D721Med (cell line): ENCODE measurements at places on chromosomes 2 and 18.

DNA sequence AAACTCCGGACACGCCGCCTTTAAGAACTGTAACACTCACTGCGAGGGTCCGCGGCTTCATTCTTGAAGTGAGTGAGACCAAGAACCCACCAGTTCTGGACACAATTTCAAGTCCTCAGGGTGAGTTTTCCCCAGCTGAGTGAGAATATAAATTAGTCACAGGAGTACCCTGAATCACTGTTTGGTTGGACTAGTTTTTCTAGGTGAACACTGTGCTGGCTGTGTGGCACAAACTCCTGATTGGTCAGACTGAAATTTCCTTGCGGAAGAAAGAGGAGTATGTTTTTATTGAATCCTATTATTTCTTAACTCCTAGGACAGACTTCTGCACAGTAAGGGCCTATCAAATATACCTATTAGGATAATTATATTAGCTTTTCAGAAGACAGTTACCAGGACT lies 288.1 kb upstream of the UBE2E3 start:
- DNase-seq: no peak

- no peak for DNase-seq
These were observed 28.0 kb downstream of the INO80C start for GRCh38 chr18:35469725-35470124.

DNA sequence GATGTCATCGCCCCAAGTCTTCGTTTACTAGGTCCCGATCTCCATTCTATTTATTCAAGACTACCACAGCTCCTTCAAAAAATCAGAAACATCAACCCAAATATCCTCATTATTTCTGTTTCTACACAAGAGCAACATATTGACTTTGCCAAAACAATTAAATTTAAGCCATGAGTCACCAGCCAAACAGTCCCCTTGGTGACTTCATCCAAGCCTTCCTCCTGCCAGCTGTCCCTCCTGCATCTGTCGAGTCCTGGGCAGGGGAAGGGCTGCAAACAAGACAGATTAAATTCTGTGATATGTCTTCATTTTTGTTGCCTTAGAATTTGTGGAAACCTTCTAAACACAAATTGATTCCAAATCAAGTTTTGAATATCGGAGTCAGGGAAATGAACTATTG lies 110.3 kb downstream of the SP3 start:
- no peak for DNase-seq

GRCh38 chr2:215882689-215883088 lies 130.7 kb downstream of the MREG start:
- no peak for DNase-seq

DNA sequence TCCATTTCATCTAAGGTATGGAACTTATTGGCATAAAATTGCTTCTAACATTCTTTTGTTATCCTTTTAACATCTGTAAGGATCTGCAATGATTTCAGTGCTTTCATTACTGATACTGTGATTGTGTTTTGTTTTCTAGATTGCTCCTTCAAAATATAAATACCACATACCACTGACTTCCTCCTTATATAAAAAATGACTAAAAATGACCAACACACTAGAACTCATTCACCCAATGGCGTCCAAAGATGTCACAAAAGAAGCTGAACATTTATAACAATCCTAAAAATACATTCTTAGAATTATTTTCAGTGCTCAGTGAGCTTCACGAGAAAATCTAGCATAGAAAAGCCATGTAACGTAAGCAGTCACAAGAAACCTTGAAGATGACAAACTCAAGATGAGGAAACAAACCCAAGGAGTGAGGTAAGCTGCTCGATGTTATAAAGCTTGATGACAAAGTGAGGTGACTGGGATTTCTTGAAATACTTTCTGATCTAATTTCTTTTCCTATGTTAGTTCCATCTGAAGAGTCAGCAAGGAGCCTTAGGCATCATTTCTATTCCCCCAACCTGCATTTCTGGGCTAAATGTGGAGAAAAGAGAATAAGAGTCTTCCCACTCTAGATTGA lies 42.6 kb downstream of the PNO1 start:
- no peak for DNase-seq

DNA sequence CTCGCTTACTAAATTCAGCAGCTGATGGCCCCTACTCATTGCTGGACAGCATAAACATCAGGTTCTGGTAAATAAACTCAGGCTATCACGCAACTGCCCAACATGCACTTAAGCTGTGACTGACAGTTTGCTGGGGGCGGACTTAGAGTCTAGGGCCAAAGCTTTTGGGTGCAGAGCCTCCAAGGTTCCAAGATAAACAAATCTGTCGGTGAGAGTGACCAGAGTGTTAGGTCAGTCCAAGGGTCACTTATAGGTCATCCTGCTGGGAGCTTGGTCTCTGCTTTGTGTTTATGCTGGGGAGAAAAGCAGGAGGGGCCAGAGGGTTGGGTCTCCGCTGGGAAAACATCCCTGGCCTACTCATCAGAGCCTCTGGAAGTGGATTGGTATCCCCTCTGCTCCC lies 188.6 kb upstream of the GATA6 start:
- DNase-seq: no peak

- DNase-seq: no peak
These were observed 35.8 kb downstream of the MTCL1 start for GRCh38 chr18:8741117-8741516.

DNA sequence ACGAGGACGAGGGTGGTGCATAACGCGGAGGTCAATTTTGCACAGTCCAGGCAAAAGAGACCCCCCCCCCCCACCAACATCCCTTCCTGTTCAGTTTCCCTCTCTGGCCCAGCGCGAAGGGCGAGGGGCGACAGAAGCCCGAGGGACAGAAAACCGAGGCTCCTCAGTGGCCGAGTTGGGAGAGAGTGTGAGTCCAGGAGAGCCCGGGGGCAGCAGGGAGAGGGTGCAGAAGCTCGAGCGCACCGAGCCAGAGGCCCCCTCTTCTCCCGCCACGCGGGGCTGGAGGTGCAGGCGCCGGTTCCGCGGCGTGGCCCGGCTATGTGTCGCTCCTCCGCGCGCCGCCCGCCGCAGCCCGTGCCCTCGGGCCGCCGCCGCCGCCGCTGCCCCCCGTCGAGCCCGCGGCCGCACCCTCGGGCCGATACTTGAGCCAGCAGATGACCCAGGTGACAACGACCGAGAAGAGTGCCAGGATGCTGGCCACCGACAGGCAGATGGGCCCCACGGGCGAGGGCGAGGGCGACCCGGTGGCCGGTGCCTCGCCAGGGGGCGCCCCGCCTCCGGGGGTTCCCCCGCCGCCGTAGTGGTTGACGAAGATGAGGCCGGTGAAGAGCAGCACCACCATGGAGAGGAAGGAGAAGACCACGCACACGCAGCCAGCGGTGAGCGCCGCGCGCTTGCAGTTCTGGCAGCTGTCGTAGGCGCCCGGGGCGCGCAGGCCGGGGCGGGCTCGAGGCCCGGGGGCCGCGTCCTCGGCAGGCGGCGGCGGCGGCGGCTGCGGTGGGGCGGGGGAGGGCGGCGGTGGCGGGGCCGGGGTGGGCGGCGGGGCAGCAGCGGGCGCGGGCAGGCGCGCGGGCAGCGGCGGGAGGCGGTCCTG lies 20.2 kb upstream of the PAX3 start:
- no peak for DNase-seq

DNA sequence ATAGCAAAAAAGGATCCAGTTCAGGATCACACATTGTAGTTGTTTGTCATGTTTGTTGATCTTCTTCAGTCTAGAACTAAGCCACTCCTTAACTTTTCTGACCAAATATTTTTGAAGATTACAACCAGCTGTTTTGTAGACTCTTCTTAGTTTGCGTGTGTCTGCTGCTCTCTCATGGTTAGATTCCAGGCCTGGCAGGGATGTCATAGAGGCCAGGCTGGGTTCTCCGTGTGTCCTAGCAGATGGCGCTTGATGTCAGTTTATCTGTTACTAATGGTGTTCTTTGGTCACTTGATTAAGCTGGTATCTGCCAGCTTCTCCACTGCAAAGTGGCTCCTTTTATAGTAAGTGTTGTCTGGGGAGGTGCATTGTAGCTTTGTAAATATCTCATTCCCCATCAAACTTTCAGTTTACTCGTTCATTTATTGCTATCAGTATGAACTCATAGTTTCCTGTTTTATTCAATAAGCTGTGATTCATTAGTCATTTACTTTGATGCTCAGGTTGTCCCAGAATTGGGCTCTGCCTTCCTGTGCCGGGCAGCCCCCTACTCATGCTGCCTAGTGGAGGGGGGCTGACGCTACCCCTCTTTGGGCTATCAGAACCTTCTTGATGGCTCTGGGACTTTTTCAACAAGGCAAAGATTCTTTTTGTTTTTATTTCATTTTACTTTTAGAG lies 42.1 kb downstream of the GRHL1 start:
- DNase-seq: no peak

GRCh38 chr2:234951664-234952269 lies at the start of gene SH3BP4:
TSS of gene SH3BP4 (plus strand) at chr2:234952017. CDS start at chr2:235035003, 82,986 bp downstream.
- DNase-seq: peak; percentile 71

DNA sequence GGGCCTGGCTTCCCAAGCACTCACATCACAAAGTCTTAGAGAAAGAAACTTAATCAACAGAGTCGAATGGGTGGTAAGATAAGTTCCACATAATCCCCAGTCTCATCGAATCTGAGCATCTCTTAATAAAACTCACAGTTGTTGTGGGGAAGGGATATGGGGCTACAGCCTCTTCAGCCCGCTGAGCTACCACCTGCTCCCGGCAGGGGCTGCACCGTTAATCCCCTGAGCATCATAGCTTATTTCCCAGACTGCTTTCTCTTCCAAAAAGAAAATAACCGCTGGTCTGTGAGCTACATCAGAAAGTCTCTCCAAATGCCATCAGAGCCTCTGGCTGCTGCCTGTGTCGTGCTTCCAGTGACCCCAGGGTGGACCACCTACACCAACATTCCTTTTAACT lies 139.4 kb upstream of the CELF4 start:
- no peak for DNase-seq

GRCh38 chr2:73232403-73233153 lies 461 bp downstream of the PRADC1 start:
- DNase-seq: no peak

- DNase-seq: no peak
These were observed 46.6 kb upstream of the ATP6V1B1 start for GRCh38 chr2:70888923-70889715.
